ENCODE measurements at places on chromosomes 6 and 20.

DNA sequence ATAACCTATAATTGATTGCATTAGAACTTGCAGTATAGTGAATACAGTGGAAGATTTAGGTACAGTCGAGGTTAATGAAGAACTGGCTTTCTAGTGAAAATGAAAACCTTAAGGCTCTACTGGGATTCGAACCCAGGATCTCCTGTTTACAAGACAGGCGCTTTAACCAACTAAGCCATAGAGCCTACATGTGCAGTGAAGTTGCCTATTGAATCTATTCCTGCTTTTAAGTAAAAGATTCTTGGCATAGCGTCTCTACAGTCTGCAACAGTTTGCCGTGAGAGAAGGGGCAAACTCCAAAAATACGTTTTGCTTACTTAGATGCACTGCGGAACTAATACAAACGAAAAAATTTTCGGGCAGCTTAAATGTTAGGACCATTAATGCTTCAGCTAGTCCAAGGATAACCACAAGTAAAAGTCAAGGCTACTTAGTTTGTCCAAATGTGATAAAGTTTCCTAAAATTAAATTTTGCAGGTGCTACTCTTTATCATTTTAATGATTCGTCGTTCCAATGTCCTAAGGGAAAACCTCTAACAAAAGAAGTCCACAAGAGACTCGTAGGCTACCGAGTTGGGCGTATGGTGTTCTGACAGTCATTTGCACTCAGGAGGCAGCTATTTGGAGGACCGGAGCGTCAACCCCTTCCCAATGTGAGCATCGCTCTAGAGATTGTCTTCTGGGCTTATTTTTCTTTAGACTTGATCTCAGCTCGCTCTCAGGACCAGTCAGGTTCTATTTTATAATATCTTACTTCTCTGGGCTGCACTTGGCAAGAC is 31.3 kb upstream of the ZSCAN23 start:
- peak; percentile 70 for DNase-seq

DNA sequence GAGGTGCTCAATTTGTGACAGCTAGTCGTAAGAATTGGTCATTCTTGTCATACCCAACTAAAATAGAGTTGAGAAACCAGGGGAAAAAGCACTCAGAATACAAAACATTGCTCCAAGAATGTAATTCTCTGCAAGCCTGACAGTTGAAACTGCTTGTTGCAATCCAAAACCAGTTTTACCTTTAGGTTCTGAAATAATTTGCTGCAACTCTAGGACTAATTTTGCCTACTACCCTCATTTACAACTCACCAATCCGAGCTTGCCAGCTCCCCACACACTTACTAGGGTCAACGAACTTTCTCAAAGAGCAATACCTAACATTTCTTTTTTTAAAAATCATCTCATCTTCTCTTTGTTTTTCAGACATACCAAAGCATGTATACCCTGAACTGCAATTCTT is 29.7 kb downstream of the LIN28B start:
- no peak for DNase-seq

DNA sequence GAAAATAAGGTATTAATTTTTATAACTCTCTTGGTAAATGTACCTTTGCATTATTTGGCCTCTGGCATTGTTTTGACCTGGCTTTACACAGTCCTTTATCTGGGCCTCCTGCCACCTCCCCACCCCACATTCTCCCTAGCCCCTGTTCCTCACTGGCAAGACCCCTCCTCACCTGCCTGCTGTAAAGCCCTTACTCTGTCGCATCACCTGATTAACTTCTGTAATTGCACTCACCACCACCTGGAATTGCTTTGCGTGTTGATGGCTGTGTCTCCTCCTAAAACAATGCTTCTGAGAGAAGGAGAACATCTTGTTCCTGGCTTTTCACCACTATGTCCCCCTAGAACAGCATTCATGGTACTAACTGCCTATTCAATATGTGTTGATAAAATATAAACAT is 24.8 kb downstream of the SNX9 start:
- no peak for DNase-seq

DNA sequence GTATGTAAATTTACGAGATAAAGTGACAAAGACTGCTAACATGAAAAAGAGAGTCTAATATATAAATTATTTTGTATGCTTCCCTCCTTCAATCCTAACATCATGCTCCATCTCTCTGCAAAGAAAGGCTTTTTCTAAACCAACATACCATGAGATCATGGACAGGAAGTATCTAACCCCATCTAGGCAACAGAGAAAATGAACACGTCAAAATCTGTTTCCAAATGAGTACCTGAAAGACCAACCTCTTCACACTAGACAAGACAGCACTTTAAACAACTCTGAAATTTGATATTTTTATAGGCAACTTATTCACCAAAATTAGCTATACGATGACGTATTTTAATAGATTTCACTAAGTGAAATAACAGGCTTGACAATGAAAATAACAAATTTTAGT is 54.6 kb downstream of the MAN1A1 start:
- DNase-seq = no peak

GRCh38 chr6:111600588-111601445 is 4.9 kb downstream of the TRAF3IP2 start:
- DNase-seq = no peak

DNA sequence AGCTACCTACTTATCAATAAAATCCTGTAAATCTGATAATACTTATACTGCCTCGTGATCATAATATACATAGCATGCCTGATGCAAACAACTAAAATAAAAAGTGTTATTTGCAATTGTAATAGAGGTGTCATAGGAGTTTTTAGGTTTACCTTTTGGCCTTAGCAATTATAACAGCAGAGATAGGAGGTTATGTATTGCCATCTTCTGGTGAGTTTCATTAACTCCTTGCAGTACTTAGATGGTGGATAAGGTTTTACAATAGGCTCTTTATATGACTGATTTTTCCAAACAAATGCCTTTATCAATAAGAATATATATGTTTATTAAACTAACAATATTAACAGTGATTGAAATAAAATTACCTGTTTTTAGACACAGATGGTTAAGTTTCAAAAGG is 27.8 kb upstream of the MYCT1 start:
- DNase-seq = no peak

- no peak for DNase-seq
These were observed 28.7 kb downstream of the COL11A2 start for GRCh38 chr6:33163540-33163939.
